ENCODE measurements at places on chromosomes 5 and 9.

- DNase-seq = no peak
Measured at GRCh38 chr5:32618962-32619361, 33.6 kb downstream of the SUB1 start.

GRCh38 chr9:127424676-127424999 is 456 bp downstream of the ZNF79 start:
- DNase-seq = no peak

GRCh38 chr9:135294836-135295235 is 184.7 kb upstream of the PPP1R26 start:
- DNase-seq = no peak

- no peak for DNase-seq
Measured at GRCh38 chr9:7315746-7316145, 483.8 kb downstream of the DMAC1 start.

DNA sequence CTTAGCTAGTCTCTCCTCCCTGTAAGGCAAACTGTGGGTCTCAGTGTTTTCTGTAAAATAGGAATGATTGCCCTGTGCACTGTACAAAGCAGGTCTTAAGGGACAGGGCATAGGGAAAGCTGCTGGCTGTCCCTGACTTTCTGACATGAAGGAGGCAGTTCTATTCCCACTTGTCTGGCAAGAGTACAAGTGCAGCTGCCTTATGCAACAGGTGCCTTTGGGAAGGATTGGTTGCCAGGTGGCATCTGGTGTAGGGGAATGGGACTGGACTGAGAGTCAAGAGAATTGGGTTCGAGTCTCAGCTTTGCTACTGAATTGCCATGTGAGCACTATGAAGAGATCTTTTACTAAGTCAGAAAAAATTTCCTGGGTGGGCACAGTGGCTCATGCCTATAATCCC is 10.0 kb downstream of the BSPRY start:
- no peak for DNase-seq

DNA sequence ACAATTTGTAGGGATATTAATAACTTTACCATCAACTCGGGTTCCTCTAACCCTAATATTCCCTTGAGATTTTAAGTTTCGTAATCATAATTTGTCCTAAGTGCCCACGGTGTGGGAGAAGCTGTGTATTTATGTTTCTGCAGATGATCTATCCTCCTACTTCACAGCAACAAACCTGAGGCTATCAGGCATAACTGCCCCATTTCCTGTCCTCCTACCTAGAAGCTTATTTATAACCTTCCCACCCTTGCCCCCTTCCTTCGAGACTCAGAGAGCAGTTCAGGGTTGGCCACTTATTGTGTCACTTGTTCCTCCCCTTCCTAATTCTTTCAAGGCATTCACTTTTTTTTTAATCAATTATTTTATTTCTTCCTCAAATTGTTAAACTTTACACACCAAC is 29.6 kb upstream of the LCP2 start:
- no peak for DNase-seq

- peak; percentile 73 for DNase-seq
Measured at GRCh38 chr9:10612641-10613398, at the start of gene PTPRD. PTPRD (minus strand) TSS chr9:10613002.

- DNase-seq = no peak
Measured at GRCh38 chr9:4497855-4498254, 7.6 kb downstream of the SLC1A1 start.

DNA sequence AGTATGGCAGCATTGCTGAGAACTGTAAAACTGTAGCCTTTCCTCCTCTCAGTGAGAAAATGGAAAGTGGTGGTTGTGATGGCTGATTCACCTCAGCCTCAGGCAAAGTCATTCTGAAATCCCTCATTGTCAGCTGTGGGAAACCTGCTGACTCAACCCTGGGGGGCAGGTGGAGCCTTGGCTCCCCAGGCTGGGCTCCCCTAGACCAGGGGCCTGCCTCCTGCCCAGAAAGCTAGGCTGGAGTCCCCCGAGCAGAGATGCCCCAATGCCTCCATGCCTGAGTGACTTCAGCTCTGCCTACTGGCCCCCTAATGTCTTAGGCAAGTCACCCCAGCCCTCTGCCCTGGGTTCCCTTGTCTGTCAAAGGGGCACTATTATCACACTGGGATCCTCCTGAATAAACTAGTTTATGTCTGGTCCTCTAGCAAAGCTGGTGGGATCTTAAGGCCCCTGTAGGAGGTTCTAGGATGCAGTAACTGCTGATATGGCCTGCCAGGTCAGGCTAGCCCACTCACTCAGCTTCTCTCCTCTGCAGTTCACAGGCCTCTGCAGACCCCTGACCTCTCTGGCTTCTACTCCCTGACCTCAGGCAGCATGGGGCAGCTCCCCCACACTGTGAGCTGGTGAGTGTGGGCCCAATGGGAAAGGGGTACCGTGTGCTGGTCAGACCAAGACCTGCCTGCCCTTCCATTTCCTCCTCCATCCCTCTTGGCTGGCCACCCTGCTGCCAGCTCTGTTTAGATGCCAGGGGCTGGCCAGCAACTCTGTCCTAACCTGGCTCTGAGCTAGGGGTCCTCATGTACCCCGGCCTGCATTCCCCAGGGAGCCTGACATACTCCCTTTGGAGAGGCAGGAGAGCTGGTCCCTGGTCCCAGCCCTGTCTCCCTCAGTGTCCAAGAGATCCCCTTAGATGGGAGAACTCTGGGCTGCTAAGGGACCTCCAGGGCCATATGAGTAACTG is 24.2 kb downstream of the TCF7 start:
- DNase-seq = no peak

DNA sequence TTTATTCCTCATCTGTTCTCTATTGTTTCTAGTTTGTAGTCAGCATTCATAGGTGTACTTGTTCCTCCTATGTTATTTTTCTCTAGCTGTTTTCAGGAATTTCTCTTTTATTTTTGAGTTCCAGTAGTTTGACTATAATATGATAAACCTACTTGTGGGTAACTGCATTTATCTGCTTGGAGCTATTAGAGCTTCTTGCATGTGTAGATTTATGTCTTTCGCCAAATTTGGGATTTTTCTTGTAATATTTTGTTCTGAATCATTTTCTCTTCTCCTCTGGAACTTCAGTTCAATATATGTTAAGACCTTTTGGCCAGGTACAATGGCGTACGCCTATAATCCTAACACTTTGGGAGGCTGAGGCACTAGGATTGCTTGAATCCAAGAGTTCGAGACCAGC is 37.4 kb downstream of the JMY start:
- DNase-seq = no peak

DNA sequence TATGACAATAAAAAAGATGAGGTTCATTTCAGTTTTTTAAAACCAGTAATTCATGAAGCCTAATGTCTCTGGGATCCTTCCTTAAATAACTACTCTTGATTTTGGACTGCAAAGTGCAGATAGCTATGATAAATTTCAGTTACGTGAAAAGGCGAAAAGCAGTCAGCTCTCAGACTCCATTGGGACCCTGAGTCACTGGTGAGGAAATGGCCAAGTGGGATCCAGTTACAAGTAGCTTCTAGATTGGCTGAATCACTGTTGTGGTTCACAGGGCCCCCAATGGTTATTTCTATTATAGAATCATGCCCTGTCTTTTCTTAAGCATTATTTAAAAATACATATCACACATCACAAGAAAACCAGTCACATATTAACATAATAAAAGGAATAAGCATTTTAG is 31.1 kb upstream of the PPP3R2 start:
- no peak for DNase-seq

DNA sequence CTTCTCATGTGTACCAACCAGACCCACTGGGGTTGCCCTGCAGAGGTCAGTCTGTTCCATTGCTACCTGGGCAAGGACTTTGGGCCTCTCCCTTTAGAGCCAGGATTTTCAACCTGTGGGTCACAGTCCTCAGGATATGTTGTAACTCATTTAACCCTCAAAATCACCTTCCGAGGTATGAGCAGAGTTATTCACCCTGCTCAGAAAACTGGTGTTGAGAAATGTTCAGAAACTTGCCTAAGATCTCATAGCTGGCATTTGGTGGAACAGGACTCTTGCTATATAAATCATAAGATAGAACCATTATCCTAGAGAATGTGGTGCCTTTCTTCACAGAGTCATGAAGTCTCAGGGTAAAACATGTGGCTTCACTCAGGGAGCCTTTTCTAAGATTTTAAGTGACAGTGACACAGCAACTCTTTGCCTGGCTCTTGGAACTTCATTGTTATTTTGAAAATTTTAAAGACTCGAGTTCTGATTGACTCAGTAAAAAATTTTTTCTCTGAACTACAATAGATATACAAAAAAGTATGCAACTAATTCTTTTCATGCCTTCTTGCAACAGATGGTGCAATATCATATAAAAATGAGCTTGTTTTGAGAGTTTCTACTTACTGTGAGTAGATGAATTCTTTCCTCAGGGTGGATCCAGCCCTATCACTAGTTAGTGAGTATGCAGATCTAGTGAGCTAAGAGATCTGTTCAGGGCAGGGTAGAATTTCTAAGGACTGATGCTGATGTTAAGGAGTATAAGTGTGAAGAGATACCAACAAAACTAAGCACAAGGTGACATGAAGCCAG is 29.5 kb downstream of the CAST start:
- no peak for DNase-seq

GRCh38 chr9:123658792-123659191 is 271.1 kb downstream of the DENND1A start:
- no peak for DNase-seq

GRCh38 chr9:88164850-88165249 is 26.6 kb upstream of the SPATA31C2 start:
- no peak for DNase-seq

DNA sequence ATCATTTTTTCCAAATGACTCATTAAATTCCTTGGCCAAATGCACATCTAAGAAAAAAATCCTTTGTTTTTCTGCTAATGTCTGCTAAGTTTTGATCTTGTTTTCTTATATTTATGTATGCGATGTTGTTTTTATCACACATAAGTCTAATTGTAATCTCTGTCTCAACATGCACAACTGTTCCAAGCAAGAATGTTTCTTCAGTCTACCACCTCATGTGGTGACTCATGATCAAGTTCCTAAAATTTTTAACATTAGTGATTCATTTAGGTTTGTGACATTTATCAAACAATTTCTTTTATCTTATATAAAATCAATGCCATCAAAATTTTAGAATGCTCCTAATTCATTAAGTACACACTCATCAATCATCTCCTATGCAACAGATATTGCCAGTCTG is 763.9 kb upstream of the FAM174A start:
- DNase-seq = no peak

DNA sequence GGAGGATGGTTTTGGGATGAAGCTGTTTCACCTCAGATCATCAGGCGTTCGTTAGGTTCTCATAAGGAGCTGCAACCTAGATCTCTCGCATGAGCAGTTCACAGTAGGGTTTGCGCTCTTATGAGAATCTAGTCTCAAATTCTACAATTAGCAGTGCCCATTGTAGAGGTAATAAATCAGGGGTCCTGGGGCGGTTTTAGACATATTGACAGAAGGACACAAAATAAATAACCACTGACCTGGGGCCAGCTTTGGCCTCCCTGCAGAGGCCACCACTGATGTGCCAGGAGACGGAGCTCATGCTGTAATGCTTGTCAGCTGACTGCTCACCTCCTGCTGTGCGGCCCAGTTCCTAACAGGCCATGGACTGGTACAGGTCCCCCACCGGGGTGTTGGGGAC is 67.6 kb upstream of the SPATA31D4 start:
- DNase-seq = no peak

- DNase-seq = no peak
Measured at GRCh38 chr5:150895431-150896428, 9.1 kb downstream of the ZNF300 start.

Data from NCI-H1105 (cell line).